Calu3 (cell line): ENCODE measurements at places on chromosomes 7 and 10.

- no peak for DNase-seq
These were observed 10.5 kb upstream of the EZH2 start for GRCh38 chr7:148894591-148894990.

- DNase-seq = no peak
These were observed 898.6 kb downstream of the KCNMA1 start for GRCh38 chr10:76738991-76739390.

DNA sequence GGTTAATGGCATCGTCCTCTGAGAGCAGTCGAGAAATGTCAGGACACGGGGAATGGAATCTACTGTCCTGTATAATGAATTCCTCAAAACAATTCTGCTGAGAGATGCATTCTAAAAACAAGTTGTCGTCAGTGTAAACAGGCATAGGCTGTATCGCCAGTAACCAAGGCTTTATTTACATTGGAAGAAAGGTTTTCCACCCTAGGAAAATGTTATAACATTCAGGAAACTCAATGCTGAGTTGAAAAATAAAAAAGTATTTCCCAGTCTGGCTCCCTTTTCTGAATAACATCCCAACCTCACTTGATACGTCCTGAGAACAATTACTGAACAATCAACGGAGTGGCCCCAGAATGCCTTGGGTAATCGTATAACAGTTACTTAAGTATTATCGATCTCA is 79.6 kb upstream of the UCN3 start:
- no peak for DNase-seq

- no peak for DNase-seq
These were observed 150.4 kb downstream of the WDR37 start for GRCh38 chr10:1206601-1207000.

GRCh38 chr10:71074176-71074755 is 138.1 kb upstream of the UNC5B start:
- DNase-seq = no peak
